ENCODE measurements at places on chromosomes 7 and 10. TPM values are rescaled to one million over a fixed set of nuclear protein-coding genes. Genes with fewer than 3 reads are reported as not detected.
A peak's percentile ranks its signal among the peaks of the same experiment; 100 is the strongest.

The SEMA3D gene
- not detected for total RNA-seq

The ASAH2 gene
- 0.47 TPM for total RNA-seq

The ABCB4 gene
- total RNA-seq, result 0.03 TPM

- no peak for DNase-seq
These were observed 303.2 kb downstream of the DOCK4 start for GRCh38 chr7:111903016-111903415.

GRCh38 chr7:67364441-67365017 is 367.9 kb downstream of the TYW1 start:
- DNase-seq, result no peak

GRCh38 chr7:102890971-102891692 is 21.7 kb upstream of the LRRC17 start:
- no peak for DNase-seq

DNA sequence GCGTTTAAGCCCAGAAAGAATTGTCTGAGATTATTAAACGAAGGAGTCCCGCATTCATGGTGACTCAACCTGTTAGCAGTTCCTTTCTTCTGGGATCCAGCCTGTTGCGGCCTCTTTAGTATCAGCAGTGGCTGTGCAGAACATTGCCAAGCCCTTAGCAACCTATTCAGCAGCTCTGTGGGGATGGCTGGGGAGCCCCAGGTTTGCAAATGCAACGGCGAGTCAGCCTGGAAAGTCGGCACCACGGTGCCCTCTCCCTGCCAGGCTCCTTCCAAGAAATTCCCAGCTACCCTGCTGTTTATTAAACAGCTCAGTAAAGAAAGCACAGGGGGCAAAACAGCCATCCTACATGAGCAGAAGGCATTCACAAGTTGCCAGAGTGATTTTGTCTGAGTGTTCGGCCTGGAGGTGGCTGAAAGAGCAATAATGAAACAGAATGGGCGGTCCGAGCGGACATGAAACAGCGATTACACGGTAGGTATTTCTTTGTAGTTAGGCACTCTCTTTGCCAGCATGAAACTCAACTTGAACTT is 198.3 kb downstream of the BAMBI start:
- no peak for DNase-seq

GRCh38 chr10:61752111-61753011 is 89.6 kb downstream of the CABCOCO1 start:
- DNase-seq, result peak; percentile 88

GRCh38 chr10:49191349-49191748 is 3.2 kb upstream of the TMEM273 start:
- no peak for DNase-seq
